Naive thymus-derived CD8-positive, alpha-beta T cell (primary cell): ENCODE measurements at places on chromosomes 3 and 15. TPM values are rescaled to one million over a fixed set of nuclear protein-coding genes. Genes with fewer than 3 reads are reported as not detected.

Gene SKOR1
- total RNA-seq: 1.0 TPM

Gene ISLR2
- total RNA-seq: not detected

Gene BTBD1
- total RNA-seq: 42.9 TPM

Gene TMC3
- total RNA-seq: not detected

Gene UROC1
- 0.11 TPM for total RNA-seq

Gene PLA2G4F
- total RNA-seq: not detected

Gene MYO9A
- 44.0 TPM for total RNA-seq

Gene XIRP1
- total RNA-seq: not detected

Gene PIGZ
- total RNA-seq: 0.19 TPM

Gene PLA1A
- total RNA-seq: not detected

Gene BFSP2
- total RNA-seq: not detected

Gene NLGN1
- not detected for total RNA-seq

Gene RTP3
- total RNA-seq: not detected

Gene IL12A
- total RNA-seq: 3.0 TPM

Gene ISLR
- total RNA-seq: not detected

Gene GRK7
- 0.44 TPM for total RNA-seq

Gene TF
- total RNA-seq: 0.78 TPM

Gene ZDHHC23
- 6.4 TPM for total RNA-seq

Gene CFAP44
- total RNA-seq: 22.6 TPM

Gene RPL29
- total RNA-seq: 1,232 TPM

Gene NME9
- total RNA-seq: 0.86 TPM

Gene LRRIQ4
- total RNA-seq: 0.19 TPM

Gene ROBO2
- not detected for total RNA-seq

Gene MCTP2
- total RNA-seq: 14.9 TPM

Gene TXNRD3
- total RNA-seq: 6.2 TPM
